Chondrocyte (in vitro differentiated cells): ENCODE measurements at places on chromosomes 1 and 21. TPM values are rescaled to one million over a fixed set of nuclear protein-coding genes. Genes with fewer than 3 reads are reported as not detected.

GRCh38 chr1:96445302-96445701 lies 276.3 kb upstream of the PTBP2 start:
- peaks cover 13% of the 10 kb centered on the region for H3K27me3 ChIP-seq
- H3K27ac ChIP-seq, result no peak overlapping the region
- H3K36me3 ChIP-seq, result peaks cover 3% of the 10 kb centered on the region
- no peak for DNase-seq

DNA sequence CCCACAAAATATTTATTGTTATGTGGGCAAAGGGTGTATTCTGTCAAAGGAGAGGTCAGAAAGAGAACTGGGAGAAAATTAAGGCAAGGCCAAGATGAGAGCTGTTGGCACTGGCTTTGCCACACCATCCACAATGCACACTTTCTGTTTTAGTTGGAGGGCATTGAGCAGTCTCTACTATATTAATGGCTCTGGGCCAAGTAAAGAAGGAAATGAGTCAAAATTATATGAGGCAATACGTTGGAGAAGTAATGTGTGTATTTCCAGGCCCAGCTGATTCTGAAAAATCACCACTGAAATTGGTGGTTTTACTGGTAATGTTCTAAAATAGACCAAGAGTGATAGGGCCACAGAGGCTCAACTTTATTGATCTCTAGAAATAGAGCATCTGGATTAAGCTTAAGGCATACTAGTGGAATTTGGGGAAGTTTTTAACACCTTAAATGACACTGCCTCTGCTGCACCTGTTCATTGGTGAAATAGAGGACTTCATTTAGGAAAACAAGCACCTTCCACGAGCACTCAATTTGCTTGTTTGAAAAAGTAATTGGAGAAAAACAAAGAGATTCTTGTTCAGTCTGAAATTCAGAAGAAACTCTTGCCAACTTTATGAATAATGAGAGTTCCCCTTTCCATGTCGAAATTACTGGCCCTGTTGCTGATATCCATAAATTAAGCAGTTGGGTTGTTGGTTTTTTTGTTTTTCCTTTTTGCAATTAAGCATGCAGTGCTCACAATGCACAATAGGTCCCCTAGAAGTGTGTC lies 424.9 kb downstream of the ADGRL2 start:
- peak overlapping the region; percentile 5 for H3K27ac ChIP-seq
- peaks cover 38% of the 10 kb centered on the region for H3K4me1 ChIP-seq
- H3K27me3 ChIP-seq, result no peaks in the 10 kb centered on the region
- no peaks in the 10 kb centered on the region for H3K36me3 ChIP-seq
- no peak overlapping the region for H3K4me3 ChIP-seq
- DNase-seq, result no peak

DNA sequence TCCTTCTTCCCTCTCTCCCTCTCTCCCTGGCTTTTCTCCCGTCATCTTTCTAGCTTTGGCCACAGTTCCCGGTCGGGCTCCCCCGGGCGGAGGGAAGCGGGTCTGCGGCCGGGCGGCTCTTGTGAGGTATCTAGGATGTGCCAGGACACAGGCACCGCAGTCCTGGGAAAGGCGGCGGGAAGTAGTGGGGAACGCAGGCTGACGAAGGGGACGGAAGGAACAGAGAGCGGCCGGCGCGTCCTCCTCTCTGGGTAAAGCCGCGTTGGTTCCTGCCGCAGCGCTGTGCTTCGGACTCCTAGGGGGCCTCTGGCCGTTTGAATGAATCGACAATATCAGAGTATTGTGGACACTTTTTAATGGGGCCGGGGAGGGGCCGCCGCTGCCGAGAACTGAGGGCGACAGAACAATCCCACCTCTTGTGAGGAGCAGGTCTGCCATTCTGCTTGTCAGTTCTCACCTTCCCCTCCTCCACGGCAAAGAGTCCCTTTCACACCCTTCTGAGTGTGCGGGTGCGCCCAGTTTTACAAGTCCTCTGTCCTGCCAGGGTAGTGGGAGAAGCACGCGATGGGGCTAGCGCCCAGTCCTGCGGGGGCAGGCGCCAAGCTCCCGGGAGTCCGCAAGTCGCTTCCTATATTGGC lies 1.2 kb upstream of the LHX9 start:
- peak overlapping the region; percentile 67 for H3K4me3 ChIP-seq
- H3K27me3 ChIP-seq, result peaks cover 97% of the 10 kb centered on the region
- DNase-seq, result no peak
- H3K27ac ChIP-seq, result no peak overlapping the region

The VWA5B1 gene
- total RNA-seq, result not detected in 3 replicates

The CA6 gene
- not detected in 3 replicates for total RNA-seq

DNA sequence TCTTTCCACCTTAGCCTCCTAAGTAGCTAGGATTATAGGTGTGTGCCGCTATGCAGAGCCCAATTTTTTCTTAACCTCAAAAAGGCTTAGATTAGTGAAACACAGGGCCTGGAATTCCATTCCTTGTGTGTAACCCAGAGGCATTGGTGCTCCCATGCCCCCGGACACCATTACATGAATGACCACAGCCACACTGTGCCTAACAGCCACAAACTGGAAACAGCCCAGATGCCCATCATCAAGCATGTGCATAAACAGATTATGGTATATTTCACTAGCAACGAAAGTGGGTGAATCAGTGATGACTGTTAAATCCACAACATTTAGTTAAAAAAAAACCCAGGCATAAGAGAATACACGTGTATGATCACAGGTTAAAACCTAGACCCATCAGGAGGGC lies 24.4 kb downstream of the ADAM30 start:
- no peak for DNase-seq
- peaks cover 16% of the 10 kb centered on the region for H3K4me1 ChIP-seq
- H3K27me3 ChIP-seq, result no peaks in the 10 kb centered on the region
- H3K4me3 ChIP-seq, result no peak overlapping the region
- H3K27ac ChIP-seq, result no peak overlapping the region

DNA sequence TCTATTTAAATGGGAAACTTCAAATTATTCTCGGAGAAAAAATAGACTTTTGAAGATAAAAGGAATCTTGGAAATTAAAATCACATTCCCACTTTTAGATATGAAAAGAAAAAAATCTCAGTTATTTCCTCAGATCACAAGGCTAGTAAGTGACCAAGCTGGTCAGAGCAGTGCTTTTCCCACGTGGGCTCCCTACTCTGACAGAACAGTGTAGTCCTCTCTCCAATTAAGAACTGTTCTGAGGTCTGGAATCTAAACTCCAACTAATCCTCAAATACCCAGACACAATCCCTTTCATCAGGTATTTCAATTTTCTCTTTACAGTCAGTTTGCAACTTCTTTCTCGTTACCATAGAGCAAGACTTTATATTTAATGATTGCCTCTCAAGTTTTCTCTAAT lies 50.6 kb downstream of the RGS21 start:
- no peak for DNase-seq
- H3K4me1 ChIP-seq, result no peaks in the 10 kb centered on the region
- no peak overlapping the region for H3K4me3 ChIP-seq
- peaks cover 17% of the 10 kb centered on the region for H3K27me3 ChIP-seq
- H3K36me3 ChIP-seq, result no peaks in the 10 kb centered on the region

GRCh38 chr1:207962716-207963426 lies 51.9 kb upstream of the CD34 start:
- peak overlapping the region; percentile 90 for H3K27ac ChIP-seq
- peaks cover 24% of the 10 kb centered on the region for H3K4me1 ChIP-seq
- DNase-seq, result no peak
- no peaks in the 10 kb centered on the region for H3K27me3 ChIP-seq

DNA sequence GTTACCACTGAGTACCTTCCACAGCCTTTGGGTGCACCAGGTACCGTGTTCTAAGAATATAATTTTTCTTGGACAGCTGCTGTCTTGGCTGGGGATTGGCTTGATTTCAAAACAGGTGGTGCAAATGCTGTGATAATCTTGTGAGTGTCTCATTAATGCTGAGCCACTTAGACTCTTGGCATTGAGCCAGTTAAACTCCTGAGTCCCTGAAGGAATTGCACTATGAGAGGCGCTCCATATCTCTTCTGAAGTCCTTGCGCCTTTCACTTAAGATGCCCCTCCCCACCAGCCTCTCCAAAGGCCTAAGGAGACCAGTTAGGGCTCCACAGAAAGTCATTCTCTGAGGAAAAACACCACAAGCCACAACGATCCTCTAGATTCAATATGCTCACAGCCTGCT lies 51.0 kb downstream of the BACH1 start:
- H3K27ac ChIP-seq, result peak overlapping the region; percentile 84
- DNase-seq, result no peak
- H3K36me3 ChIP-seq, result peaks cover 25% of the 10 kb centered on the region
- H3K4me1 ChIP-seq, result peaks cover 56% of the 10 kb centered on the region

- no peak for DNase-seq
- no peaks in the 10 kb centered on the region for H3K27me3 ChIP-seq
- no peak overlapping the region for H3K27ac ChIP-seq
- no peak overlapping the region for H3K4me3 ChIP-seq
Measured at GRCh38 chr1:211285196-211285595, 26.0 kb downstream of the RCOR3 start.

- H3K4me3 ChIP-seq, result no peak overlapping the region
- peak overlapping the region; percentile 98 for H3K27ac ChIP-seq
- no peaks in the 10 kb centered on the region for H3K27me3 ChIP-seq
- H3K4me1 ChIP-seq, result peaks cover 50% of the 10 kb centered on the region
Measured at GRCh38 chr1:168636642-168637111, 60.3 kb downstream of the XCL1 start.

DNA sequence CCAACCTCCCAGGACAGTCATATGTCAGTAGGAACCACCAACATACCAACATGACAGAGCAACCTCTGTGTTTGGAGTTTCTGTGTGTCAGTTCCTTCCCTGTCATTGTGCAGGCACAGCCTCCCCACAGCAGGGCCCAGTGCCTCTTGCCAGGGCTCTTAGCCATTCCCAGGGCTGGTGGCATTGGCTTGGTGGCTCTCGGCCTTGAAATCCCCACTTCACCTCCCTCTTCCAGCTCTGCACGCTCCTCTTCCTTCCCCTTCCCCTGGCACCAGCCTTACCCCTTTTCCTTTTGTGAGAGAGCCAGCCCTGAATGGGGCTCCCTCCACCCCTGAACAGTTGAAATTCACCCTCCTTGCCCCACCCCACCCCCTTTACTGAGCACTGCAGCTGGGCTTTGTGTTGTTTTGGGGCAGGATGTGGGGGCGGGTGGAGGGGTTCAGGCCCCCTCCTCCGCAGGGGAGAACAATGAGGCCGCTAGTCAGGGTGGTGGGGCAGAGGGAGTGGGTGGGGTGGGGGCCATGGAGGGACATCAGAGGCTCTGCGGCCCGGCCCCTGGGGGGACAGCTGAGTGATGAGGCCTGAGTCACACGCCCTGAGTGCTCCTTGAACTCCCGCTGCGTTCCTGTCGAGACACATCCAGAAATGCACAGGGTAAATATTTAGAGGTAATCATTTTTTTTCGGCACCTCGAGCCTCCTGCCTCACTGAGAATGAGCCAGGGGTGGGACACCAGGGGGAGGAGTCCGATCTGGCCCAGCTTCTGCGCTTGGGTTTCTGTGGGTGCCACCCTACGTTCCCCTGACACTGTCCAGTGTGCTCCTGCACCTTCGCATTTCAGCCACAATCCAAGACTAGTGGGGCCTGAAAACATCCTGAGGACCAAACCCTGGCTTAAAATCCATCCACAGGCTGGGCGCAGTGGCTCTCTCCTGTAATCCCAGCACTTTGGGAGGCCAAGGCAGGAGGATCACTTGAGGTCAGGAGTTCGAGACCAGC lies 28.6 kb downstream of the LGR6 start:
- no peak for DNase-seq
- H3K4me1 ChIP-seq, result peaks cover 34% of the 10 kb centered on the region
- H3K27me3 ChIP-seq, result peaks cover 3% of the 10 kb centered on the region
- no peak overlapping the region for H3K4me3 ChIP-seq
- H3K27ac ChIP-seq, result peak overlapping the region; percentile 71
- H3K36me3 ChIP-seq, result no peaks in the 10 kb centered on the region

GRCh38 chr1:67817319-67817718 lies 15.9 kb downstream of the GNG12 start:
- peaks cover 57% of the 10 kb centered on the region for H3K4me1 ChIP-seq
- no peak for DNase-seq
- H3K27ac ChIP-seq, result no peak overlapping the region
- H3K36me3 ChIP-seq, result no peaks in the 10 kb centered on the region
- no peak overlapping the region for H3K4me3 ChIP-seq

The AGT gene
- total RNA-seq, result 18.1 to 119 TPM (median 118 TPM) in 3 replicates

GRCh38 chr1:242147096-242147976 lies 148.4 kb upstream of the MAP1LC3C start:
- no peaks in the 10 kb centered on the region for H3K36me3 ChIP-seq
- peaks cover 4% of the 10 kb centered on the region for H3K4me1 ChIP-seq
- DNase-seq, result no peak
